Activated effector memory CD4-positive, alpha-beta T cell treated with Interleukin-2 at 50 U/mL for 16 hours (primary cell): ENCODE measurements at places on chromosomes 5 and 9.

DNA sequence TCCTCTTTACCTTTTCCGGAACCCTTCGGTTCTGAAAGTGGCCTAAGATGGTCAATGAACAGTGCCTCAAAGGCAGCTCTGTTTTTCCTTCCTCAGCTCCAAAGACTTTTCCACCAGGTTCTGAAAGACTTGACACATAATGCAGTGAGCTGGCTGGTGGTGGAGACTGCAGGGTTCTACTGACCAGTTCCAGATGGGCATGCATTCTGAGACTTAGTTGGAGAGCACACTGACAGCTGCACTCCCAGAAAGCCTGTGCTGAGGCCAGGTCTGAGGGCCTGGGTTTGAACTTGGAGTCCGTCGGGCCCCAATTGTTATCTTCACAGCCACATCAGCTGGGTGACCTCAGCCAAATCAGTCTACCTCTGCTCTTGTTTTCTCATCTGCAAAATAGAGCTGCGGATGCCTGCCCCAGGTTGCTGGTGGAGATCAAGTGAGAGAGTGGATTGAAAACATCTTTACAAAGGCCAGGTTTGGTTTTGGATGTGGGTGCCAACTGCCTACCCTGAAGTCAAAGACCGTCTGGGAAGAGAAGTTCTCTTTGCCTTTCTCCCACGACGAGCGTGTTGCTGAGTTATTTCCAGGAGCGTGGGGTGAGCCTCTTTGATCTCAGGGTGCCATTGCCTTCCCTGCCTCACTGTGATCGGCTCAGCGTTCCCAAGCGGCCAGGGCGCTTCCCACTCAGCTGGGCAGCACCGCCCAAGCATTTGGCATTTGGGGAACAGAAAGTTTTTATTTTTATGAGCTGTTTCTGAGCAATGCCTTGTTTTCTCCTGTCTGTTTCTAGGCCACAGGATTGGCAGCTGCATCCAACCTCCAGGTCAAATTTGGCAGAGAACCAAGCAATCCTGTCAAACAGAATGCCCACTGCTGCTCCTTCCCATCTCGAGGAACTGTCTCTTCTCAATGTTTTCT is 54.9 kb downstream of the RAD23B start:
- DNase-seq = no peak

DNA sequence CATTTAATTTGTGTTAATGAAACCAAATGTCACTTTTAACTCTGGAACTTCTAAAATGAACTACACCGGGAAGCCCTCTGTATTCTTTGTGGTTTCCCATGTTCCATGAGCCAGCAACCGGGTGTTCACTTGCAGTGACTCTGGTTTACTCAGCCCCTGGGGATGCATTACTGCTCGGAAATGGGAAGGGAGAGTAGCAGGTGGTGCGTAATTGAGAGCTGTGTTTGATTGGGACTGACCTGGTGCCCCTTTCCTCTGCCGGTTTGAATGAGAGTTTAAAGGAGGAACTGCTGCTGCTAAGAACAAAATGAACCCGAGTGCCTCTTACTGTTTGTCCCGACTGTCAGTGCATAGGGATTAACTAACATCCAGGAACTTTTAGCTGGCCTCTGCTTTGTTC is 100.1 kb upstream of the DHFR start:
- no peak for DNase-seq

DNA sequence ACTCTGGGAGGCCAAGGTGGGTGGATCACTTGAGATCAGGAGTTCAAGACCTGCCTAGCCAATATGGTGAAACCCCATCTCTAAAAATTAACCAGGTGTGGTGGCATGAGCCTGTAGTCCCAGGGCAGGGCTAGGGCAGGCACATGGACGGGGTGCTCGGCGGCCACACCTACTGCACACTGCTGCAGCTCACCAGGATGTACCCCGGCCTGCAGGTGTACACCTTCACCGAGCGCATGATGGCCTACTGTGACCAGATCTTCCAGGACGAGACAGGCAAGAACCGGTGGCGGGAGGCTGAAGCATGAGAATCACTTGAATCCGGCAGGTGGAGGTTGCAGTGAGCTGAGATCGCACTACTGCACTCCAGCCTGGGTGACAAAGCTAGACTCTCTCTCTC is 3.2 kb downstream of the ST6GALNAC4 start:
- no peak for DNase-seq

DNA sequence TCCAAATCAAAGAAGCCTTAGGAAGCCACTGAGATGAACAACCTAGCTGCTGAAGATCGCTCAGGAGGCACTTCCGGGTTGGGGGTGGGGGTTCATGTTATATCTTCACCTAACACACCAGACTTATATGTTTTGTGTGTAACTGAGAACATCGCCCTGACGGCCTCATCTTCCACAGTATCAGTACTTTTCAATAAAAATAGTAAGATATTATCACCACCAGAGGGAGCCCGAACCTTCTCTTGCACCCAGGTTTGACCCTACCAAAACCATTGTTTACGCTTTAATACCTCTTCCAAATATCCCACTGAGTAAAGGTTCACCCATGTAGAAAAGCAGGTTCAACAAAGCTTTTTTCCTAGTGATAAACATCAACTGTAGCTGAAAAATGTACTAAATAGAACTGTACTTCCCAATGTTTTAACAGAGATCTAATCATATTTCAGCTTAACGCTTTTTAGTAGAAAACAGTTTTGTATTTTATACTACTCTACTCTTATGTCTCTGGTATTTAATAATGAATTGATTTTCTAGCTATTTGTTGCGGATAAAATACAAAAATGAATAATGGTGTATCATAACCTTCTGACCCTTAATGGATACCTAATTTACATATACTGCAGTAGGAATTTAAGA is 244.0 kb downstream of the EPB41L4A start:
- no peak for DNase-seq

GRCh38 chr9:94135222-94135621 is 51.0 kb downstream of the PTPDC1 start:
- no peak for DNase-seq

DNA sequence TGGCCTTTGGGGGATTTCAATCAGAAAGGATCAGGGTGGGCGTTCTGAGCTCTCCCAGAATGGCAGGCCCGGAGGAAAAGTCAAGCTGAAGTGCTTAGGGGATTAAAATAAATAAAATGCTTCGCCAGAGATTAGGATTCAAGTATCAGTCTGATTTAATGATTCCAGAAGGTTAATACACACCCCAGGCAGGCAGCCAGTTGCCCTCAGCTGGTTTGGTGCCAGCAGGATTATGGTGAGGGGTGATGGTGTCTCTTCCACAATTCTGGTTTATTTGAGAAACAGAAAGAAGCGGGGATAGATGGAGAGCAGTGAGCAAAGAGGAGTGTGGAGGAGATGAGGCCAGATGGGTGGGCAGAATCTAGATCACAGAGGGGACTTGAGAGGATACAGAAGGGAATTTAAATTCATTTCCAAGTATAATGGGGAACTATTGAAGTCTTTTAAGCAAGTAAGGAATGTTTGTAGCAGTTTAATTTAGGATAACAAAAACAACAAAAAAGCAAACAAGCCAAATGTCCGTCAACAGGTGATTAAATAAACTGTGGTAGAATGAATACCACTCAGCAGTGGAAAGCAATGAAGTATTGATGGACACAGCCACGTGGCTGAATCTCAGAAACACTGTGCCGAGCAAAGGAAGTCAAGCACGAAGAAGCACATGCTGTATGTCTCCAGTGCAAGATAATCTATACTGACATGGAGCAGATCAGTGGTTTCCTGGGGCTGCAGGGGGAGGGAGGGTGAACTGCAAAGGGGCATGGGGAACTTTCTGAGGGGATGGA is 297.7 kb downstream of the MSX2 start:
- DNase-seq = no peak

- no peak for DNase-seq
Measured at GRCh38 chr5:132263548-132264261, 6.2 kb downstream of the PDLIM4 start.

- no peak for DNase-seq
Measured at GRCh38 chr9:95495529-95495928, 21.2 kb downstream of the PTCH1 start.

DNA sequence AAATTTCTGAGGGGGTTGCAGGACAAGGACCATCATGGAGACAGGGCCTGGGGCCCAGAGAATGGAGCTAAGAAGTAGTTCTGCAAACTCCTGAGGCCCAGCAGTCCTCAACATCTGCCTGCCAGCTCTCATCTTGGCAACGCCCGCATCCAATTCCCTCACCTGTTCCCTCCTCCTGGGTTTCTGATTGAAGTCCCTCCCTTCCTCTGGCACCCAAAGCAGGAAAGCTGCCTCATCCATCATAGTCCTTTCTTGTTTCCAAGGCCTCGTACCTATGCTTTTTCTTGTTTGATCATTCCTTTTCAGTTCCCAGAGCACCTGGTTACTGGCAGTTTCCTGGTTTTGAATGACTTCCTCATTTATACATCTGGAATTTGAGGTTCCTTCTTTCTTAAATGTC is 181.3 kb downstream of the NR2F1-AS1 start:
- no peak for DNase-seq

DNA sequence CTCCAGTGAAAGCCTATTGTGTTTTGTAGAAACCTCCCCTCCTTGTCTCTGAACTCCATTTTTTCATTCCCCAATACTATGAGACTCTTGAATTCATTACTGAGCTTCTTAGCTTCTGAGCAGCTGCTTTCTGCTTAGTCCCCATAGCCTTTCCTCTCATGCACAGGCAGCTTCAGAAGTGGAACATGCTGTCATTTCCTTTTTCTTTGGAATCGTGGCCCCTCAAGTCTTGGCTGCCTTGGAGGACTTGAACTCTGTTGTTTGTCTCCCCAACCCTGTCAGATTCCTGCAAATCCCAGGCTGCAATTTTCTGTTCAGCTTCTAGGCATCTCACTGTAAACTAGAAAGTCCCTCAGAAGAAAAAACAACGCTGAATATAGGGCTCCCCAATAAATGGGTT is 268.5 kb downstream of the ARRDC3 start:
- DNase-seq = no peak

GRCh38 chr9:135136481-135136880 is 49.0 kb downstream of the OLFM1 start:
- DNase-seq = no peak

GRCh38 chr9:73402081-73403028 is 250.7 kb downstream of the ANXA1 start:
- no peak for DNase-seq

GRCh38 chr9:127344368-127345000 is 52.5 kb upstream of the SLC2A8 start:
- no peak for DNase-seq

- no peak for DNase-seq
Measured at GRCh38 chr5:172646716-172647285, 5.7 kb downstream of the NEURL1B start.

DNA sequence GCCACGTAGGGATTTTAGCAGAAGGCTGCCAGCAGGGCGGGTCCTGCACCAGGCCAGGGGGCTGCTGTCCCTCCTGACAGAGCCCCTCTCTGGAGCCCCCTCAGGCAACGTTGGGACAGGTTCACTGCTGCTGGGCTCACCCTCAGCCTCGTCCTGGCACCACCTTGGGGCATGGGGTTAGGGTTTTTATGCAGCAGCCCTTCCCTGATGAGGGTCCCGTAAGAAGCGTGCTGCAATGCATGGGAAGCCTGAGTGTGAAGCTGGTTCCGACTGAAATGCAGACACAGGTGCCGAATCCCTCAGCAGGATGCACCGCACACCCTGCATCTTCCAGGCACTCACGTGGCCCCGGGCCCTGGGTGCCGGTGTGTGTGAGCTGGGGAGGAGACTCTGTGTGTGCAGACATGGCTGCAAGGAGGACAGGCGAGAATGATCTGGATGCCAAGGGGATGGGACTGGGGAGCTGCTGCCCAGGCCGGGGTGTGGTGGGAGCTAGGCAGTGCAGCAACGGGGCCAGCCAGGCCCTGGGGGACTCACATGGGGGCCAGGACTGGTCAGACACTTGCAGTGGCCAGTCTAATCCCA is 27.1 kb downstream of the ZDHHC11B start:
- DNase-seq = no peak

DNA sequence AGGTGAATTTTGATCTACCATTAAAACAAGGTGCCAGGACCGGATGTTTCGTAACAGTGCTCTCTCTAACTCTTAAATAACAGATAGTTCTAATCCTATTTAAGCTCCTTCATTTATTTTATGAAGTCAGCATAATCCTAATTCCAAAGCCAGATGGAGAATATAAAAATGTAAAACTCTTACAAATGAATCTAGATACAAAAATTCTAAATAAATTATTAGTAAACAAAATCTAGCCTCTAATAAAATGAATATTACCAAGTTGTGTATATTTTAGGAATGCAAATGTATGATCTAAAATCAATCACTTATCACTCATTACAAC is 32.4 kb upstream of the IL33 start:
- DNase-seq = no peak

DNA sequence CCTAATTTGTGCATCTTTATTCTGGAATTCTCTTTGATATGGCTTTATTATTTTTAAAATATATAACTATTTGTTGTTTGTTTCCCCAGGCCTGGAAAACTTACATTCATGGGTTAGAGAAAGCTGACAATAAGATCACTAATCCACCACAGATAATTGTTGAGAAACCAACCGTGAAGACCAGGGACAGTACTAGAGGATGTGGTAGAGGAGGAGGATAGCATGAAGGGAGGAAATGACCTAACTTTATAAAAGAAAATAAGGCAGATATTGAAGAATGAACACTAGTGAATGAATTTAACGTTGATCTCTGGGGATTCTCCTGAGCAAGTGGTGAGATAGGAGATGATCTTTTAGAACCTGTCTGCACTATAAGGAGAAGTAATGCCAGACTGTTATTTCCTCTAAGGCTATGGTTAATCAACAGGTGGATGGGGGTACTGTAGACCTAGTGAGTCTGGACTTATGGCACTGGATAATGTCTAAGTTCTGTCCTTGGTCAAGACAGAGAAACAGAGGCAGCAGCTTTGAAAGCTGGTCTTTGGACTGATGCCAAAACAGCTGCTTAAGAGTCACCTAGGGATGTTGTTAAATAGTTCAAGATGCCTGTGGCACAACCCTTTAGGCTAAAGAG is 52.4 kb downstream of the NREP start:
- DNase-seq = no peak

- no peak for DNase-seq
Measured at GRCh38 chr9:91790917-91791316, 159.1 kb downstream of the ROR2 start.

- DNase-seq = peak; percentile 21
Measured at GRCh38 chr9:137745541-137745991, 126.8 kb downstream of the EHMT1 start.

- DNase-seq = no peak
Measured at GRCh38 chr9:91782708-91783214, 167.3 kb downstream of the ROR2 start.

DNA sequence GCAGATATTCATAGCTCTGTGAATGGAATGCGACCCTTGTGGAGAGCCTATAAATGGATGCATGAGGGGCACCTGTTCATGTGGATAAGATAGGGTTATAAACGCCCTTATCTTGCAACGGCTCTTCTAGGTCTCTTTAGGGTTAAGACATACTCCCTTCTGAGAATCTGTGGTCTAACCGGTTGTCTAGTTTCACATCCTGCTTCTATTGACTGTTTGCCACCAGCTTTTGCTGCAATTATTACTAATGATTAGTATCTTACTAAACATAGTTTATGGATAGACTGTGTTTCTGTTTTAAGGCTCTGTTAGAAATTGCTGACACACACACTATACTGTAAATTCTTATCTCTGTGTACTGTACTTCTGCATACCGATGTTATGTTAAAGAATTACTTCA is 198.9 kb upstream of the CYLC2 start:
- no peak for DNase-seq

GRCh38 chr9:77510666-77511065 is 137.5 kb downstream of the GNA14 start:
- no peak for DNase-seq
